ENCODE measurements at places on chromosomes 7 and 10. TPM values are rescaled to one million over a fixed set of nuclear protein-coding genes. Genes with fewer than 3 reads are reported as not detected.

The IL15RA gene
- 4.6 TPM for polyA plus RNA-seq

The BAIAP2L1 gene
- 16.6 TPM for polyA plus RNA-seq

The RADIL gene
- polyA plus RNA-seq = 9.4 TPM

The DNAH11 gene
- 7.6 TPM for polyA plus RNA-seq

DNA sequence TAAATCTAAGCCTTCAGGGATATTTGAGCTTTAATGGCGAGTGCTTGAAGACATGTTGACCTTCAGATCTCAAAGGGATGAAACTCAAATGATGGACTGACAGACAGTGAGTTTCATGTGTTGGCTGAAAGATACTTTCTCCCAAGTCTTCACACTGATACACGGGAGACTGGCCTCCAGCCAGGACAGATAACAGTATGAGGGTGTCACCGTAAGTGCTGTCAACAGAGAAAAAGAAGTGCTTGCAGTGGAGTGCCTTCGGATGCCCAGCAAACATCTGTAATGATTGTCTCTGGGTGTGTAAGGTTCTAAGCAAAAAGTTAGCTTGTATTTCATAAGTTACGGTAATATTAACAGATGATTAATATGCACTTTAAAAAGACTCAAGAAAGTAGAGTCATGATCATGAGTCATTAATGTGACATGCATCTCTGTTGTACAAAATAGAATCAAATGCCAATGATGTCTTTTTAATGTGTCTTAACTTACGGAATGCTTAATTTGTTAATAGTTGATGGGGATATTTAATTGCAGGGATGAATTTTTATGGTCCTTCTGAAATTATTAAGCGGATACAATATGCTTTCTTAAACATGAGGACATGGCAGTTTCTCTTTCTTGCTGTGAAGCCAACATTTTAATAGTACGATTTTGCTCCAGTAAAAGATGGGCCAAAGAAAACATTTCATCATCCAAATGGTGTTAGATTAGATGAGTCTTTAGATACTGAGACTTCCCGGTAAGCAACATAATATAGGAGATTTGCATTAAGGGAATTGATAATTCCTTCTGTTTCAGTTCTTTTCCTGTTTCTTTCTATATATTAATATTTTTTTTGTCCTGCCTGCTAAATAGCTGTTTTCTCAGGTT is 292.5 kb downstream of the GALNT17 start:
- no peak for DNase-seq

GRCh38 chr10:71088054-71088453 is 124.3 kb upstream of the UNC5B start:
- no peak for DNase-seq

DNA sequence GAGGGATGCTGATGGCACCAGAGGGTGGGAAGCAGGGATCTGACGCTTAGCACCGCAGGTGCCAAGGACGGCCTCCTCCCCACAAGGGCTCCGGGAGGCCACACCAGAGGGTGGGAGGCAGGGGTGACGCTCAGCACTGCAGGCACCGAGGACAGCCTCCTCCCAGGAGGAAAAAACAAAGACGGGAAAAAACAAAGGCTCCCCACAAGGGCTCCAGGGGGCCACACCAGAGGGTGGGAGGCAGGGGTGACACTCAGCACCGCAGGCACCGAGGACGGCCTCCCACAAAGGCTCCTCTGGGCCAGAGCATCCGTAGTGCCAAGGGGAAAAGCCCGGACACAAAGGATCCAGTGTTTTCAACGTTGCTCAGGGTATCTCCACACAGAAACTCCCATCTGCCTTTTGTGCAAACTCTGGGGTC is 25.6 kb downstream of the DIP2C start:
- no peak for DNase-seq

DNA sequence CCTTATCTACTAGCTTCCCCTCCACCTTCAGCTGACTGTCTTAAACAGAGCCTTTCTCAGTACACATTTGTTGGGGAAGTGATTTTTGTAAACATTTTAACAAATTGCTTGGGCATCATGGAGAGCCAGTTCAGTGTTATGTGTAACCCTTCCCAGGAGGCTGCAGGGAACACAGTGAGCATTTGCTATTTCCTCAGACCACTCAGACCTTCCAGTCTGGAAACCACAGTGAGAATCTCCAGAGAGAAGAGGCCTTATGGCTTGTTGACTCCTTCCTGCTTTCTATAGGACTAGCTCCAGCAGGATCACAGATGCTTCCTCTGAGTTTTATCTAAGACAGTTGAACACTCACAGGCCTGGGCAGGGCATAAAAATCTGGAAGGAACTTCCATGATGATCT is 409.8 kb upstream of the NPVF start:
- no peak for DNase-seq

- DNase-seq = no peak
Measured at GRCh38 chr7:151179946-151180345, 7.1 kb downstream of the ASB10 start.
